ENCODE measurements at places on chromosomes 12 and 14. TPM values are rescaled to one million over a fixed set of nuclear protein-coding genes. Genes with fewer than 3 reads are reported as not detected.

- DNase-seq: peak; percentile 90
These were observed at the start of gene NUAK1 for GRCh38 chr12:106138633-106139421. NUAK1 (minus strand) TSS chr12:106138954; CDS start chr12:106138653, 301 bp downstream.

- DNase-seq: no peak
These were observed 16.4 kb upstream of the LTBP2 start for GRCh38 chr14:74628418-74628817.

DNA sequence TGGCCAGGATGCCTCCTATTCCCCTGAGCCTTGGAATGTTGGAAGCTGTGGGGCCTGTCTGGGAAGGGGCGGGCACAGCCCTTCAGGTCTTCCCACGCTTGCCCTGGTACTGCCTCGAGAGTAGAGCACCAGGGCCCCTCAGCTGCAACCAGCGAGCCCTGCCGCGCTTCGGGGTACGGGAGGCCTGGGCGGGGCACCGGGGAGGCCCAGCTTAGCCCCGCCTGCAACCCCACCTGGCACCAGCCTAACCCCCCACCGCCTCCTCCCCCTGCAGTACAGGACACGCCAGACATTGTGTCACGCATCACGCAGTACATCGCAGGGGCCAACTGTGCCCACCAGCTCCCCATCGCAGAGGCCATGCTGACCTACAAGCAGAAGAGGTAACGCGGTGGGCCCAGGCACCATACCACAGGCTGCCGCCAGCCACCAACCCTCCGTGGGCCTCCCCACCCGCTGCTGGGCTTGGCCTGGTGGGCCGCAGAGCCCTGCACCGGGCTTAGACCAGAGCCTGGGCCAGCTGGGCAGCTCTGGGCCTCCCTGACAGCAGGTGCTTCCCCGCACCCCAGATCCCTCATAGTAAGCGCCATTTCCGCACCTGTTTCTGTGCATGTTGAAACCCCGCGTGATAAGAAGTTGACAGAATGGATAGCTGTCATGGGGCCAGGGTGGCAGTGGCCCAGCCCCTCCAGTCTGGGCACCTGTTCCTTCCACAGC lies 13.6 kb upstream of the TEX22 start:
- no peak for DNase-seq

GRCh38 chr12:91913651-91914050 lies 232.0 kb downstream of the BTG1 start:
- DNase-seq: no peak

DNA sequence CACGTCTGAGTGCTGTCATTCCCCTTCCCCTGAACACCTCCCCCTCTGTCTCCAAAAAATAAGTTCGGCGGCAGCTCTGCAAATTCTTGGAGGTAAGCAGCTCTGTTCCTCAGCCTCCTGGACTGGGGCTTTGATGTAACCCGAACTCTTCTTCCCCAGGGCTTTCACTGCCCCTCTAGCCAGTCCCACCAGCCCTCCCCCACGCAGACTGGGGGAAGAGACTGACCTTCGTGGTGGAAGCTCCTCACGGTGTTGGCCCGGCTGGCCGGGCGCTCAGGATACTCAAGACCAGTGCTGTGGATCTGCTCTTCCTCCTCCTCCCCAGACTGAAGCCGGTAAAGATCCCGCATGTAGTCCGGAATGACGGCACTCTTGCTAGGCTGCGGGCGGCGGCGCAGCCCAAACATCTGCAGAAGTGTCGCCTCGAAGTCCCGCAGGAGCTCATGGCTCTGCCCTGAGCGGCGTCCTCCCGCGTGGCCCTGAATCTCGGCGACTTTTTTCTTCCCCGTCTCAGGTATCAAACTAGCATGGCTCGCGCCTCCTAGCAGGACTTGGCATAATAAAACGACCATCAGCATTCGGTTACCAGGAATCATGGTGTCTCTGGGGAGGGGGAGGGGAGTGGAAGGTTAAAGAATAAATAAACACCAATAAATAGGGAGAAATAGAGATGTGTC lies 4.9 kb downstream of the BMP4 start:
- no peak for DNase-seq

GRCh38 chr12:83904175-83904574 lies 1008.4 kb downstream of the SLC6A15 start:
- DNase-seq: no peak

DNA sequence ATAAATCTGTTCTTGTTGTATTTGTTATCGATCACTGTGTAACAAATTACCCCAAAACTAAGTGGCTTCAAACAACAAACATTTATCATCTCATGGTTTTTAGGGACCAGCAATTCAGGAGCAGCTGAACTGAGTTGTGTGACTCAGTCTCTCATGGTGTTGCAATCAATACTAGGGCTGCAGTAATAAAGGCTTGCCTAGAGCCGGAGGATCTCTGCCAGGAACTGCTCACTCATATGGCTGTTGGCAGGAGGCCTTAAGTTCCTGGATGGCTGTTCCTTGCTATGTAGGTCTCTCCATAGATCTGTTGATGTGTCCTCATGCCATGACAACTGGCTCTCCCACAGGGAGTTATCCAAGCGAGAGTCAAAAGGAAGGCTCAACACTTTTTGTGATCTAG lies 3.8 kb upstream of the PSMC6 start:
- DNase-seq: no peak

- DNase-seq: no peak
These were observed 24.8 kb downstream of the BICDL1 start for GRCh38 chr12:120013659-120014380.

GRCh38 chr12:121524196-121524916 lies 56.5 kb downstream of the KDM2B start:
- DNase-seq: no peak

DNA sequence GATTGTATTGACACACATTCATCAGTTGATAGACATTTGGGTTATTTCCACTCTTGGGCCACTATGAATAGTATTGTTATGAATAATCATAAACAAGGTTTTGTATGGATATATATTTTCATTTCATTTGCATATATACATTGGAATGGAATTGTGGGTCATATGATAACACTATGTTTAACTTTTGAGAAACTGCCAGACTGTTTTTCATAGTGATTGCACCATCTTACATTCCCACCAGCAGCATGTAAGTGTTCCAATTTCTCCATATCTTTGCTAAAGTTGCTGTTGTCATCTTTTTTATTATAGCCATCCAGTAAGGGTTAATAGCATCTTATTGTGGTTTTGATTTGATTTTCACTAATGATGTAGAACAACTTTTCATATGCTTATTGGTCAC lies 198.5 kb upstream of the PPFIA2 start:
- DNase-seq: no peak

DNA sequence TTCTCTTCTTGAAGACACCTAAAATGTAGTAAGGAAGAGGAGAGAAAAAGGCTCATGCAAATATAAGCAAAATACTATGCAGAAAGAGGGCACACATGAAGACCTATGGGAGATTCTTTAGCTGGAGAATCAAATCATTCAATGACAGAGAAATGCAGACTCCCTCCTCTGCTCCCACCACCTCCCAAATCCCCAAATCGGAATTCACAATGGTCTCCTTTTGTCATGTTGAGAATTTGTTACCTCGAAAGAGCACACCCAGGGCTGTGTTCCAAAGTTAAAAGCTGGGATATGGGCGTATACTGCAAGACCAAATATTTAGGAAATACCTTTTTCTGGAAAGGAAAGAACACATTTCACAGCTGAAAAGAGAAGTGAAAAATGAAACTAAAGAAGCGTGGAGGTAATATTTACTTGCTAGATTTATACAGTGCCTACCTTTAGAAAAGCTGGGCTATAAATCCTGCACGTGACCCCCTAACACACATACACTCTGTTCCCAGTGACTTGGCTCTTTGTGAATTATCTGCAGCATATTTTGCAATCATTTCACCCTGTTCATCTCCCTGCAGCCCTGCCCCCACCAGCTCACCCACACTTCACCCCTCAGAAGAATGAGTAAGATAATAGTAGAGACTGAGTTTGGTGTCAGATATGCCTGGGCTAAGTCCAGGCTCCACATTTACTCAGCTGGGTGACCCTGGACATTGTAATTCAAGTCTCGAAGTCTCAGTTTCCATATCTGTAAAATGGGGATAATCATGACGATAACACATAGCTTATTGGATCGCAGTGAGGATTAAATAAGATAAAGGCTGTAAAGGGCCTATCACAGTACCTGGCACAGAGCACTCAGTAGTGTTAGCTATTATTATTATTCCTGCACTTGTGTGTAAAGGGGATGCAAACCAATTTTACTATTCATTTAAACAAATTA lies 2.9 kb upstream of the CACNA1C start:
- DNase-seq: no peak

DNA sequence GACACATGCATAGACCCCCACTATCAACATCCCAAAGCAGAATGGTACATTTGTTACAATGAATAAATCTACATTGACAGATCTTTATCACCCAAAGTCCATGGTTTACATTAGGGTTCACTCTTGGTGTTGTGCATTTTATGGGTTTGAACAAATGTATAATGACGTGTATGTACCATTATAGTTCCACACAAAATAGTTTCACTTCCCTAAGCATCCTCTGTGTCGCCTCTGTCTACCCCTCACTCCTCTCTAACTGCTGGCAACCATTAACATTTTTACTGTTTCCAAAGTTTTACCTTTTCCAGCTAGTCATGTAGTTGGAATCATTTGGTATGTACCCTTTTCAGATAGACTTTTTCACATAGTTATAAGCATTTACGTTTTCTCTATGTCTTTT lies 69.5 kb upstream of the LMO3 start:
- DNase-seq: no peak

DNA sequence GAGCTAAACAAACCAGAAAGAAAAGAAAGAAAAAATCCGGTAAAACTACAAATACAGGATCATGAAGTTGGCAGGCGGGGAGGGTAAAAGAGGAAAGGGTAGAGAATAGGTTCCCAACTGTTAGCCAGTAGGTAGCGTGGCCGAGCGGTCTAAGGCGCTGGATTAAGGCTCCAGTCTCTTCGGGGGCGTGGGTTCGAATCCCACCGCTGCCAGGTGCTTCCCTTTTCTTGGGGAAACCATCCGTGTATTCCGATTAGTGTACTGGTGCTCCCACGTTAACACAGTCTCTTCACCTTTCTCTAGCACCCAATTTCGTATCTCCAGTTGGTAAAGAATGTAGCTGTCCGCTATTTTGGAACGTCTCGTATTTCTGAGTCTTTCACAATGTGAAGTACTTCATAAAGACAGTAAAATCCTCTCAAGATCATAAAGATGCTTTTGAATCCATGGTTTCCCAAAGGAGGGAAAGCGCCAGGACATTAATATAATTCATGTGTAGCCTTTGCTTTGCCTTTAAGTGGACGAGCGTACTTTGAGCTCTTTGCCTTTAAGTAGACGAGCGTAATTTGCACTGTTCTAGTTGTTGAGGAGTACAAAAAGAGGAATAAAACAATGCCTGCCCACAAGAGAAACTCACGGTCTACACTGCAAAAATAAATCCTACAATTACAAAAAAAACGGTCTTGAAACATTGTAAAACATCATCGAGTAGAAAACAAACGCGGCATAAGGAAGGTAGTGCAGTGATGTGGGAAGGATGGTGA lies 19.0 kb upstream of the RNASE12 start:
- peak; percentile 86 for DNase-seq

DNA sequence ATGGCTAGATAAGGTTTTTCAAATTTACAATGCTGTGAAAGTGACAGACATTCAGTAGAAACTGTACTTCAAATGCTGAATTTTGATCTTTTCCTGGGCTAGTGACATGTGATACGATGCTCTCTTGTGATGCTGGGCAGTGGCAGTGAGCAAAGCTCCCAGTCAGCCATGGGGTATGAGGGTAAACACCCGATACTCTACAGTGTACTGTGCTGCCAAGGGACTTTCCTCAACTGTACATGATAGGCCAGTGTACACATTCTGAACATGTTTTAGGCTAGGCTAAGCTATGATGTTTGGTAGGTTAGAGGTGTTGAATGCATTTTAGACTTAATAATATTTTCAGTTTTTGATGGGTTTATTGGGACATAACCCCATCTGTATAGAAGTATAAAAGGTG lies 17.6 kb downstream of the MBIP start:
- no peak for DNase-seq

- no peak for DNase-seq
These were observed 127.4 kb downstream of the KCNK10 start for GRCh38 chr14:88195676-88196075.

DNA sequence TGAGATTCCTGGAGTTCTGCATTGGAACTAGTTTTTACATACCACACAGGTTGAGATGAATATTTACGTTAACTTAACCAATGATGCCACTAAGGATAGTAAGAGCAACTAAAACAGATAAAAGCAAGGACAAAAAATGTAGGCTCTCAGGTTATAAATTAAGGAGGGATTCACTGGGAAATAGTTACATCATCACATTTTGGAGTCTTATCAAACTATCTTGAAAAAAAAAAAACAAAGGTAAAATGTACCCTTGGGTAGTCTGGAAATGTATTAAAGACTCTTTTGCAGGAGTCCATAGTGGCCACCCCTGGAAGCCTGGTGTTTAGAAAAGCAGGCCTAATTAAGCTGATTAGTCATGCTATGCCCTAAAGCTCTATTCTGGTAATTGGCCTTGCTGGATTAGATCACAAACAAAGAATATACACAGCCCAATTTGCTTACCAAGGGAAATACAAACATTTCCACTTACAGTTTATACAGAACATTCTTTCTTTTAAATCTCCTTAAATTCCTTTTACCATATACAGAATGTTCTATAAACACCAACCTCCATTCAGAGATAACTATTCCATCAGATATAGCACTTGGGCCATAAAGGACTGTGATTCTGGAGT lies 39.3 kb downstream of the SLC25A47 start:
- no peak for DNase-seq

GRCh38 chr12:52517005-52517835 lies 3.0 kb downstream of the KRT5 start:
- peak; percentile 31 for DNase-seq

DNA sequence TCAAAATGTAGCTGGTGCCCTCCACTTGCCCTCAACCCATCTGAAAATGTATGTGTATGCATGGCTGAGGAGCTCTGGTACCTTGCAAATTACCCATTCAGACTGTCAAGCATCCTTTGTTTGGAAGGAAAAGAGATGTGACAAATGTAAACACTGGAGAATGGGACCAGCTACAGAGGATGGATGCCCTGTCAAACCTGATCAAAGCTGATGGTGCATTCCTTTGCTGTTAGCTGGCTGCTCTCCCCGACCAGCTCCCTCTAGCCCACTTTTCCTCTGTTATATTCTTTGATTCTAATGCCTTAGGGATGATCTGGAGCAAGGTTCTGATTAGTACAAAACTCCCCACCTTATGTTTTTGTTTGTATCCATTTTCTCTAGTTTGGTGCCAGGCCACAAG lies 310.3 kb downstream of the C12orf75 start:
- DNase-seq: no peak

DNA sequence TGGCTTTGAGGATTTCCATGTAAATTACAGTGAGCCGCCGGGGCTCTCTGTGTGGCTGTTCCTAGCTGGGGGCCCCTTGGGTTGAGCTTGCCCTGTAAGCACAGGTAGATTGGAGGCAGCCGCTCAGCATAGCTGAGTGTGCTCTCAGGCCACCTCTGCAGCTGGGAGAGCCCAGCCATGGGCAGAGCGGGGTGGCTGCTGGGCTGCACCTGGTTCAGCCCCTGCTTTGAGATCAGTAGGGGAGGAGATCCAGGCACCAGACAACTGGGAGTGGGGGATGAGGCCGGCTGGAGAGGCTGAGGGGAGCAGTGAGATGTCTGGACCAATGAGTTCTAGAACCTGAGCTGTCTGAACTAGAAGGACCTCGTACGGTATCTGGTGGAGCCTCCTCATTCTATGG lies 44.8 kb downstream of the CACNA1C start:
- DNase-seq: peak; percentile 44

The CCER1 gene
- total RNA-seq: not detected

The LYZ gene
- total RNA-seq: 32.9 TPM

The BCL11B gene
- 0.16 TPM for total RNA-seq

The RFX4 gene
- not detected for total RNA-seq

The MMP19 gene
- total RNA-seq: 1.6 TPM

The GLIPR1L1 gene
- total RNA-seq: not detected

The KLRC4 gene
- not detected for total RNA-seq

The TEAD4 gene
- 23.9 TPM for total RNA-seq

The C12orf50 gene
- 0.05 TPM for total RNA-seq

All from cardiac septum (tissue), 1 donor.